ENCODE measurements at places on chromosomes 1 and 21.

GRCh38 chr1:40687059-40687458 lies 4.4 kb upstream of the NFYC start:
- DNase-seq = no peak

DNA sequence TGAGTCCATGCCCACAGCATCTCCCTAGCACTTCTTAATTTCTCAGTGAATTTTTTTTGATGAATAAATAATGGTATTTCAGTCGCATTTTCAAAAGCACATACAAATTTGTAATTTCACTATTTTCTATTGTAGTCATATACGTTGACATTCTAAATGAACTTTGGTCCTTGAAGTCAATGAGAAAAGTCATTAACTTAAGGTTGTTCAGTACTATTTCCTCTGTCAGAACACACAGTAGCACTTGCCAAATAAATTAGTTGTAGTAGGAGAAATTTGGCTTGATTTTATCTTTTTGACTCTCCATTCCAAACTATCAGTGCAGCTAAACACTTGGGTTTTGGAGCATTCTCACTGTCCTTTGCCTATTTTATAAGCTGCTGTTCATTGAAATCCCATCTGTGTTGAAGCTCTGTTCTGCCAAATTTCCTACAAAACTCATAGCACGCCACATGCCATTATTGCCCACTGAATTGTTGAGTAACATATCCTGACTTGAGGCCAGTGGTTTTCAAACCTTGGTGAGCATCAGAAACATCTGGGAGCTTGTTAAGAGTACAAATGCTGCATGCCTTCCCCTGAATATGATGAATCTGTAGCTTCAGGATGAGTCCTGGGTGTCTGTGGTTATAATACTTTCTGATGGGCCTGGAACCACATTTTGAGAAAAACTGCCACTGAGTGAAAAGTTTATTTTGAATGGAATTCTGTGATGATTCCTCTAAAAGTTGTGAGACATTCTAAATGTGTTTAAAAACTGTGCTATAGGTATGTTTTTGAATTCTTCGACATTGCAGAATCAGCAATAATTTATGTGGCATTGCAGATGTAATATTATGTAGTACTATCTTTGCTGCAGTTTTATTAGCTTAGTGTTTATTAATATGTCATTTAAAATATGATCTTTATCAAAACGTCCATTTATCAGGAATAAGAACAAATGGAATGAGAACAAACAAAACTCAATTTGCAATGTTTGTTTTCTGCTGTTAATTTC lies 78.9 kb downstream of the DNM3 start:
- DNase-seq = no peak

GRCh38 chr1:193070942-193071341 lies 11.5 kb downstream of the RO60 start:
- DNase-seq = no peak

DNA sequence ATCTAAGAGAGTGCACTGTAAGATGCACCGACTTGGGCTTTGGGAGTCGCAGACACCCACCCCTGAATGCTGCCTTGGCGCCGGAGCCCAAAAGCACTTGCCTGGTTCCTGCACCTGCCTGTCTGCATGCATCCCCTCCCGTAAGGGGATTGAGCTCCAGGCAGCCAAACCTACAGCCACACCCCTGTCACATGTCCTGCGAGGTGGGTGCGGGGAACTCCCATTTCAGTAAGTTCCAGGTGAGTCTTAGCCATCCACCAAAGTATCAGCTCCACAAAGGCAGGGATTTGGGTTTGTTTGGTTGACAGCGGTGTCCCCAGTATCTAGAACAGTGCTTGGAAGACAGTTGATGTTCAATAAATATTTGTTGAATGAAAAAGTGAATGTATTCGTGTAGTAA lies 31.5 kb upstream of the MAP10 start:
- no peak for DNase-seq

GRCh38 chr1:183214021-183214970 lies 28.2 kb downstream of the LAMC2 start:
- DNase-seq = no peak

- no peak for DNase-seq
Measured at GRCh38 chr1:54002544-54003248, 15.3 kb downstream of the LDLRAD1 start.
